ENCODE measurements at places on chromosomes 1 and 21.

DNA sequence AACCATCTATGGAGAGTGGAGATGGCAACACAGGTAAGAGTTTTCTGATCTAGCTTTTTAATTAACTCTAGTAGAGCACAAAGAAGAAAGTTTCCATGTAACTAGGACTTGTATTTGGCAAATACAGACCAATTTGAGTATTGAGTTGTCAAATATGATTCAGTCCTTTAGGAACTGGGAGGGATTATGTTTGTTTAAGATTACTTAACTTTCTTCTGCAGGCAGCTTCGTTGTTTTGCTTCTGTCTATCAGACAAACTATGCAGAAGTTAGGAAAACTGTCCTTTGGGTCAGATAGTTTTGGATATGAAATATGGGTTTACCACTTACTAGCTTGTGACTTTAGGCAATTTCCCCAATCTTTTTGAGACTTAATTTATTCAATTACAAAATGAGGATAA lies 111.8 kb downstream of the POU2F1 start:
- DNase-seq = no peak

- DNase-seq = no peak
Measured at GRCh38 chr1:67817319-67817718, 15.9 kb downstream of the GNG12 start.

- DNase-seq = no peak
Measured at GRCh38 chr1:224781800-224782199, 147.7 kb upstream of the DNAH14 start.

GRCh38 chr1:1037366-1038327 lies 17.7 kb downstream of the AGRN start:
- no peak for DNase-seq

DNA sequence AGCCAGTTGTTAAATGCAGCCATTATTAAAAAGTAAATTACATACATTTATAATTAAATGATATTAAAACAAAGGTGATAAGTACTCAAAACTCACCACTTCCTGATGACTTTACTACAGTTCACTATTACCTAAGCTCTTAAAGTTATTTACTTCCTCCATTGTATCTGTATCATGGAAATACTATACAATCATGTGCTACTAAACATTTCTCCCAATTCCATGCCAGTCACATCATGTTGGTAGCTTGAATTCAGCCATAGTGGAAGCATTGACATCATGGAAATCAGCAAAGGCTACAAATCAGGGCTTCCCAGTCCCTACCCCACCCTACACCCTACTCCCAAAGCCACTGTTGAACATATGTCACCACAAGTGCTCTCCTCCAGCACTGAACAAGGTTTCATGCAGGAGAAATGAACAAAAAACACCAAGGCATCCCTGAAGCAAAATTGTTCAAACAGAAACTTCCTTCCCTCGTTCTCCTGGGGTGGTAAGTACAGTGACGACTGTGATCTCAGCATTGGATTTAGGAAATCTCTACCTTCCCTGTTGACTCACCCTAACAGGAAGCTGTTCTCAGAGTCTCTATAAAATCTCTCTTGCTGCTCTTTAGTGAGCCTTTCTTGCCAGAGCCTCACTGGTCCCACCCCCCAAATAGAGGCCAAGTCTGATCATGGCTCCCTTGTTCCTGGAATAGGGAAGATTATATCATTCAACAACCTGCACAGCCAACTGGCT lies 12.7 kb downstream of the VSIG8 start:
- no peak for DNase-seq

DNA sequence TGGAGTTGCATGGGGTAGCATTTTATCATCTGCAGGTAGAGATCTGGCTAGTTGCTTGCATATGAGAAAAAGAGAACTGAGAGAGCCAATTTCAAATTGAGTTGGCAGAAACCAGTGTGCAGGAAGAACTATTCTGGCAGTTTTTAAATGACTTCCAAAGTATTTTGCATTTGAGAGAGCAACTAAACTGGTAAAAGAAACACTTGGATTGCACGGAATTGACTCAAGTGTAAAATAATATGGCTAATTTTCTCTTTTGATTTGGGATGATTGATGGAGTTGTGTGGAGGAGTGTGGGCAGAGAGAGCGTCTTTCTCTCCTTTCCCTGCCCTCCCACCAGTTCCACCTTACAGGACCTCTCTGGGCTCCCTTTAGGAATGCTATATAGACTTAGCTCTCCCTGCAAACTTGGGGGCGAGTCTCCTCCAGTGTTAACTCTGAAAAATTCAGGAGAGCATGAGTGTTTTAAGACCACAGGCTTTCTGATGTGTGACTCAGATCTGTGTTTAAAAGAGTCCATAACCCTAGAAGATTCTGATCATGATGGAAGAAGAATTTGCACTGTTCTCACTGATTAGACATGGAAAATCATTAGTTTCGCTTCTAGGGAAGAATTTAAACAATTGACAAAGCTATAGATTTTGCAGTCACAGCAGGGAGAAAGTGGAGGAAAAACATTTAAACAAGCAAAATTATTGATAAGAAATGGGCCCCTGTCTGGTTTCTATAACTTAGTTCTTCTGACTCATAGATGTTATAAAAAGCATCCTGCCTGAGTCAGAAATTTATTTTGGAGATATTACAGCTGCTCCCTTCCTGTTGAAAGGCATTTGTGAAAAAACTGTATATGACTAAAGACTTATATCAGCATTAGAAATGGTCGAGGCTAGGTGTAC lies 24.9 kb upstream of the CTBS start:
- no peak for DNase-seq

GRCh38 chr1:87359586-87359985 lies 30.9 kb downstream of the LMO4 start:
- no peak for DNase-seq

DNA sequence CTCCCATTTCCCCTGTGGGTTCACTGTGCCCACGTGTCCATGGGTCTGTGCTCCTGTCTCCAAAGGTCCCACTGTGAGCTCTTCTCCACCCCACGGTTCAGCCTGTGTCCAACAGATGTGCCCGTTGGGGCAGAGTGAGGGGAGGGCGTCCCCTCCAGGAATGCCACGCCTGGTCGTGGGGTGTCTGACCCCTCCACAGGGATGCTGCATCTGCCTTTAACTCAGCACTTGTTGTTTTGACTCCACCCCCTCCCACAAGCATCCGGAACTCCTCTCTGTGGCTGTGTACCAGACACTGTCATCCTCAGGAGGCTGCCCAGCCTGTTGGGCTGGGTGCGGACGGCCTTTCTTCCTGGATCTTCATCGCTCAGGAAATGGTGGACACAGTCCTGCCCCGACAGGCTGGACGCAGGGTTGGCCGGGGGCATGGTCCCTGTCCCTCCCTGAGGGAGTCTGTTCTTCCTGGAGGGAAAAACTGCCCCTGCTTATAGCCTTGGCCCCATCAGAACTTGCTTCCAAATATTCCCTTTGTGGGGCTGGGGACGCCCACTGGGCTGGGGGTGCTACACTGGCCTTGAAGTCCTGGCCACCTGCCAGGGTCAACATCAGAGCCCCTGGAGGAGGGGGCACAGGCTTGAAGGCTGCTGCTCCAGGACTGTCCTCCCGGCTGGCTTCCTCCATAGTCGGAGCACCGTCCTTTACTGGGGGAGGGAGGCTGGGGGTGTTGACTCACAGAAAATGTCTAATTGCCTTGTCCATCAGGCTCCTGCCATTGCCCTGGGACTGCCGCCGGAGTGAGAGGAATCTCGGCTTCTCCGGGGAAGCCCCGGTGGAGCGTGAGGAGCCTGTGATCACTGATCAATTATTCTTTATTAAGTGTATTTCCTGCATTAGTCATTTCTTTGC lies 182.0 kb upstream of the C1orf174 start:
- DNase-seq = no peak

GRCh38 chr1:180921891-180922630 lies 9.4 kb downstream of the KIAA1614 start:
- no peak for DNase-seq

DNA sequence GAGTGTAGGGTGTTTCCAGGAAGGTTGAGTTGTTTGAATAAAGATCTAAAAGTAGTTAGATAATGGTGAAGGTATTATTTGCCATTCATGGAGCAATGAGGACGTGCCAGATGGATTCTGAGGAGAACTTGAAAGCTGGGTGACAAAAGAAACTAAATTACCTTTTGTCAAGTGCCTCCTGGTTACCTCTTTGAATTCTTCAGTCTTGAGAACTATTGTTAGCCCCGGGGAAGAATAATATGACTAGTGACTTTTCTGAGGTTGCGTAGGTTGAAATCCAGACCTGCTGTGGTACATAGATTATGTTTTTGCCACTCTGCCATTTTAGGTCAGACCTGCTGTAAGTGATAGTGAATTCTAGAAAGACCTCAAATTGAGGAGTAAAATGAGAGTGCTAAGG lies 11.5 kb downstream of the LAMC1 start:
- DNase-seq = no peak

- no peak for DNase-seq
Measured at GRCh38 chr1:235779770-235780169, 86.9 kb downstream of the LYST start.

DNA sequence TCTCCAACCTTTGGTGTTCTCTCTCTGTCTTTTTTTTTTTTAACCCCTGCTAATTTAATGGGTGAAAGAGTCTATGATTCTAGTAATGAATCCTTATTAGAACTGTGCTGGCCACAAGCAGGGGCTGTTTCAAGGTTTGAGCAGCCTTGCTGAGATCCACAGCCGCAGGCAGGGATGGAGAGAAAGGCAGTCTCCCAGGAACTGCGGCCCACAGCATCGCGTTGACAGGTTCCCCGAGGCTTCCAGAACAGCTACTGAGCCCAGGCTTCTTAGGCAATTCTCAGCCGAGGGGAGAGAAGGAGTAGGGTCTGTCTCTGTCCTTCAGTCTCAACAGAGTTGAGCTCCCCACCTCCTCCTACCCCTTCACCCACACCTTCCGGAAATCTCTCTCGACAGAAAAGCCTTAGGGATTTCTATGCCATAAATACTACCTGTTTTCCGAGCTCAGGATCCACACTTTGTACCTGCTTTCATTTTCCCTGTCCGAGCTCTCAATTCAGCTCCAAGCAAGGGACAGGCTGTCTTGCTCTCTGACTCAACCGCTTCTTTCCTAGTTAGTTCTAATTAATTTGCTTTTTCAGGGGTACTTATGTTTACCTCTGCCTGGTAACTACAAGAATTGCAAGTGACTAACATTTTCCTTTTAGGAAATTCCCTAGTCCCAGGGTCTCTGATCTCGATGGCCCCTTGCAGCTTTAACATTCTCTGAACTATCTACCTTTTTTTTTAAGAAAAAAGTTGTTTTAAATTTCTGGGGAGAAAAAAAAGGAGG lies 6.7 kb upstream of the CASZ1 start:
- DNase-seq = no peak

GRCh38 chr1:215477632-215478031 lies 89.5 kb upstream of the KCTD3 start:
- no peak for DNase-seq

DNA sequence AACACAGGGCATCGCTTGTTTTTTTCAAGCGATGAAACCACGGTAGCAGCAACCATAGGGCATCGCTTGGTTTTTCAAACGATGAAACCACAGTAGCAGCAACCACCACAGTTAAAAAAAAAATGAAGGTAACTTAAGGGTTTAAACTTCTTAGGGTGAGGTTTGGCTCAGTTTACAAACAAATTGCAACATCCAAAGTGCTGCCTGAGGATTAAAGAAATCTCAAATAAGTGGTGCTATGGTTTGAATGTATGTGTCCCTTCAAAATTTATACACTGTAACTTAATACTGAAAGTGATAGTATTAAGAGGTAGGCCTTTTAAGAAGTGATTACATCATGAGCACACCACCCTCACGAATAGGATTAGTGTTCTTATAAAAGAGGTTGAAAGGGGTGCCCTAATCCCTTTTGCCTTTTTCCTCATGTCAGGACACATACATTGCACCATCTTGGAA lies 6.4 kb upstream of the GBP5 start:
- no peak for DNase-seq

DNA sequence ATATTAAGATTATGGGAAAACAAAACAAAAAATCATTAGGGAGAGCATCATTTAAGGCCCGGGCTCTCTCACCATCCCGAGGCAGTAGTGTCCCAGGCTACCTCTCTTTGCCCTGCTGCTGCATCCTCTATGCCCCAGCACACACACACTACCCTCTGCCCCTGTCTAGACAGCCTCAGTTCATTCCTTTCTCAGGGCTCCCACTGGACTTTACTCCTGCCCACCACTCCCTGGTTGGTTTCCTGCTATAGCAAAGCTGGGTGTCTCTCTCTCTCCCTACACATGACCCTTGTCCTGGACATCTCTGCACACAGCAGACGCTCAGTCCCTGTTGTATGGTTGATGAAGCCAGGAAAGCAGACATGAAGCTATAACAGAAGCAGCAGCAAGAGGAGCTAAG lies 30.7 kb downstream of the GNG12 start:
- DNase-seq = no peak

DNA sequence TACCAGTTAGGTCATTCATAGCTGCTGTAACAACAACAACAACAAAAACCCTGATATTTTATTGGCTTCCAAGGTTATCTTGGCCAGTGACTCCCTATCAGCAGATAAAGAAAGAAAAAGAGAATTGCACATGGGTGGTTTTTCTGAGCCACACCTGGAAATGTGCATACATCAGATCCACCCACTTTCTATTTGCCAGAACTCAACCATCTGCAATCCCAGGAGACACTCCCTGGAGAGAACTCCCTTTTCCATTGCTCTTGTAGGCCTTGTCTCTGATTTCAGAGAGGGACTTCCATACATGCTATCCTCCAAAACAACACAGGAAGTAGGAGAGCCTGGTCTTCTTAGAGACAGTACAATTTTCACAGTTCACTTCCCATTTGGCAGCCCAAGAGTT lies 74.9 kb upstream of the ZC3H11B start:
- no peak for DNase-seq

DNA sequence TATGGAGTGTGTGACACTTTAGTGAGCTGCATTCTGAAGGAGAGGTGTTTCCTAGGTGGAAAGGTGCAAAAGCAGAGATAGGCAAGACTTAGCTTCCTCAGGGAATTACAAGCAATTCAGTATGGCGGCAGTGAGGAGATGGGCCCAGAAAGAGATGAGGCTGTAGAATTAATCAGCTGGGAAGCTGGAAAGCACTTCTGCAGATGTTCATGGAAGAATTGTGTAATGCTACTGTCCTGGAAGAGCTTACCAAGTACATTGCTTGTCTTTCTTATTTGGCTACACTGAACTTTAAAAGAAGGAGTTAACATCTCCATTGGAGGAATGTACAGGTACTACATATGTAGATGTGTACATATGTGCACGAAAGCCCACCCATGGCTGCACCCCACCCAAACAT lies 103.7 kb upstream of the DPT start:
- no peak for DNase-seq

DNA sequence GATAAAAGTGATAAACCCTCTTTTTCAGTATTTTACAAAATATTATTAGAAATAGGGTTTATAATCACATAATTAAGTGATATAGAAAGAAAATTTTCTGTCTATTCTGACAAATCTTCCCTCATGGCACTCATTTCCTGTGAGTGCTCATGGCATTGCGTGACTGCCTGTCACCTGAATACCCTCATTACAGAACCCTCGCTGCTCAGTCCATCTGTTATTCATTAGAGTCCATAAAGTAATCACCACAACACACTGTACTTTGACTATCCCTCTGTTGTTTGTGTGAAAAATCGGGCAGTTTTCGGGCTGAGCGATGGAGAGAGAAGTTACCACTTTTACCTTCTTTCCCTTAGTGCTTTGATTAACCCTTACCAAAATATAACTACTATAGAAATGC lies 100.4 kb upstream of the BRINP3 start:
- DNase-seq = no peak

All from NCI-H345 (cell line).